Right lung (tissue), 10 donors: ENCODE measurements at places on chromosomes 1 and 21.

DNA sequence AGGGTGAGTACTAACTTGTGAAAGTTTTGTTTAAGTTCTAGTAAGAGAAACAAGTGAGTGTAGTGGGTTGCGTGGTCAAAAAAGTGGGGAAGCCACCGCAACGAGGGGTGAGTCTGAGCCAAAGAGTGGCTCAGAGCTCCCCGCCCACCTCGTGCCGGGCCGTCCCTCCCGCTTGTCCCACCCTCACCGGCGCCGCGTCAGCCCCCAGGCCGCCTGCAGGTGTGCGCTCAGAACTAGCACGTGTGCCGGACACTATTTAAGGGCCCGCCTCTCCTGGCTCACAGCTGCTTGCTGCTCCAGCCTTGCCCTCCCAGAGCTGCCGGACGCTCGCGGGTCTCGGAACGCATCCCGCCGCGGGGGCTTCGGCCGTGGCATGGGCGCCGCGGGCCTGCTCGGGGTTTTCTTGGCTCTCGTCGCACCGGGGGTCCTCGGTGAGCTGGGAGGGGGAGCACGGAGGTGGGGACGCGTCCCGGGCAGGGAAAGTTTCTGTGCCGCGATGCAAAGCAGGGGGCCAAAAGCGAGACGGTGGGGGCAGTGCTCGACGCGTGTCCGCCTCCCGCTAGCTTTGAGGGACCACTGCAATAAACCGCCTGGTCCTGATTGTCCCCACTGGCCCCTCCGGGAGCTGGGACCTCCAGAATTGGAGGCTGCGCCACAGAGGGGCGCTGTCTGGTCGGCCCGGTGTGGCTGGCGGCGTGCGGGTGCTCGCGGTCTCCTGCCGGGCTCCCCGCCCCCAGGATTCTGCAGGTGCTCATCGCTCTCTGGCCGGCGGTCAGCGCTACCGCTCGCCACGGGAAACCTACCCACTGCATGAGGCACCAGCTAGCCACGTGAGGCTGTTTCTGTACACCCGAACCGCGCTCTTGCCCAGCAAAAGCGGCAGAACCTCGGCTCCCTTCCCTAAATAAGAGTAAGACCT is at the start of gene CR2:
CR2 (plus strand) TSS at position 283 of the 919 bp plus-strand sequence; CDS start at position 374, 91 bp downstream.
- peak; percentile 16 for DNase-seq

- DNase-seq, result no peak
These were observed 473.5 kb downstream of the PTPRC start for GRCh38 chr1:199112365-199112764.

- DNase-seq, result no peak
These were observed 60.3 kb upstream of the PGD start for GRCh38 chr1:10338611-10339010.

- no peak for DNase-seq
These were observed 180.1 kb downstream of the ZBTB18 start for GRCh38 chr1:244231193-244231571.

- no peak for DNase-seq
These were observed 86.3 kb upstream of the TMPRSS2 start for GRCh38 chr21:41594268-41594667.

- no peak for DNase-seq
These were observed 31.9 kb downstream of the PTGER3 start for GRCh38 chr1:71015745-71016144.

- DNase-seq, result no peak
These were observed 49.5 kb upstream of the S1PR1 start for GRCh38 chr1:101187297-101187696.

GRCh38 chr1:8739377-8739776 is 78.1 kb downstream of the RERE start:
- DNase-seq, result no peak

DNA sequence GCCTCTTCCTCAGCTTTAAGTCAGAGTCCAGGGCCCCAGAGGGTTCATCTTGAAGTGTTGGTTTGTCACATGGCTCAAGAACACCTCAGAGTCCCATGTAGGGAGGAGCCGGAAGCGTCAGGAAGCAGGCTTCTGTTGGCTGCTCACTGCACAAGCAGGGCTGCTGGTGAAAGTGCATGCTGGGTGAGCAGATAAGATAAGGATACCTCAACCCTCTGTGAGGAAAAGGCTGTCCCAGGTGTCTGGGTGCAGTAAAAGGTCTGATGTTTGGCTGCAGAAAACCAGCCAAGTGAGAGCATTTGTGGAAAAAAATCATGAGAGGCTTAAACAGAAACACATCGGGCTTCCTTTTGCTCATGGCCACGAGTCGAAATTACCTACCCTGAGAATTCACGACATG is 6.2 kb upstream of the TEX35 start:
- DNase-seq, result no peak

DNA sequence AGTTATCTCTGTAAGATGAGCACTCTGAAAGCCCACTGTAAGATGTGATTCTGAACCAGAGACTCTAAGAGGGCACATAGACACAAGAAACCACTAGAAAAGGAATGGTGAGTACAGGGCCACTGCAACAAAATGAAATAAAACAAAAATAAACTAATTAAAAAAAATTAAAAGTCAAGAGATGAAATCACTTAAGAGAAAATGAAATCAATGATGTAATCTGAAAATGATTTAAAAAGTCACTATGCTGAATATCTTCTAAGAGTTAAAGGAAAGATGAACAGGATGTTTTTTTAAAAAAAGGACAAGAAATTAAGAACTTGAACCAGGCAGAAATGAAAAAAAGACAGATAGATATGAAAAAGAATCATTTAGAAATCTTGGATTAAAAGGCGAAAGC is 110.6 kb upstream of the OLIG2 start:
- no peak for DNase-seq
